ENCODE measurements at places on chromosomes 2 and 18. TPM values are rescaled to one million over a fixed set of nuclear protein-coding genes. Genes with fewer than 3 reads are reported as not detected.
A peak's percentile ranks its signal among the peaks of the same experiment; 100 is the strongest.

DNA sequence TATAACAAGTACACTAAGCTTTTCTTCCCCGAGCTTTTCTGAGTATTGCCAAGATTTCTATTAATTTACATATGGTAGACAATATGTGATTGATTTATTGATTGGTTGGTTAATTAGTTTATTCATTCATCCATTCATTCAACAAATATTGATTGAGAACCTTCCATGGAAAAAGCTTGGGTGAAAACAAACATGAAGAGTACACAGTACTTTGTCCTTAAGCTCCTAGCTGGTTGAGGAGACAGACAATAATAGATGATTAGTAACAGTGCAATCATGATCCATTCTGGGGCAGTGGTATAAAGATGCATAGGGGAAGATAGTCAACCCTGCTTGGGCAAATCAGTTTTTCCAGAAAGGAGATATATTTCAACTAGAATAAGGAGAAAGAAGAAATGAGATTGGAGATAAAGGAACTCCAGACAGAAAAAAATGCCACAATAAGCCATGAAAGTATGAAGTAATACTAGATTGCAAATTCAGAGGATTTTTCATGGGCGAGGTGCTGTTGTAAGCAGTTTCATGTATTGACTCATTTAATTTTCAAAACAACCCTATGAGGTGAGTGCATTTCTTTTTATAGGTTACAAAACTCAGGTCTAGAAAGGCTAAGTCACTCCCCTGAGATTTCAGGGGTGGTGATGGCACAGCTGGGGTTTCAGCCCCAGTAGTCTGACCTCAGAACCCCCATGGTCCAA, 129.5 kb downstream of the RND3 start:
- H3K27me3 ChIP-seq: no peaks in the 10 kb centered on the region
- H3K4me3 ChIP-seq: no peak overlapping the region
- no peaks in the 10 kb centered on the region for H3K4me1 ChIP-seq
- no peaks in the 10 kb centered on the region for H3K36me3 ChIP-seq

- H3K27ac ChIP-seq: no peak overlapping the region
- H3K4me1 ChIP-seq: peaks cover 40% of the 10 kb centered on the region
- no peaks in the 10 kb centered on the region for H3K36me3 ChIP-seq
- H3K4me3 ChIP-seq: no peak overlapping the region
Observed at GRCh38 chr2:41932241-41933045, 115.4 kb upstream of the PKDCC start.

DNA sequence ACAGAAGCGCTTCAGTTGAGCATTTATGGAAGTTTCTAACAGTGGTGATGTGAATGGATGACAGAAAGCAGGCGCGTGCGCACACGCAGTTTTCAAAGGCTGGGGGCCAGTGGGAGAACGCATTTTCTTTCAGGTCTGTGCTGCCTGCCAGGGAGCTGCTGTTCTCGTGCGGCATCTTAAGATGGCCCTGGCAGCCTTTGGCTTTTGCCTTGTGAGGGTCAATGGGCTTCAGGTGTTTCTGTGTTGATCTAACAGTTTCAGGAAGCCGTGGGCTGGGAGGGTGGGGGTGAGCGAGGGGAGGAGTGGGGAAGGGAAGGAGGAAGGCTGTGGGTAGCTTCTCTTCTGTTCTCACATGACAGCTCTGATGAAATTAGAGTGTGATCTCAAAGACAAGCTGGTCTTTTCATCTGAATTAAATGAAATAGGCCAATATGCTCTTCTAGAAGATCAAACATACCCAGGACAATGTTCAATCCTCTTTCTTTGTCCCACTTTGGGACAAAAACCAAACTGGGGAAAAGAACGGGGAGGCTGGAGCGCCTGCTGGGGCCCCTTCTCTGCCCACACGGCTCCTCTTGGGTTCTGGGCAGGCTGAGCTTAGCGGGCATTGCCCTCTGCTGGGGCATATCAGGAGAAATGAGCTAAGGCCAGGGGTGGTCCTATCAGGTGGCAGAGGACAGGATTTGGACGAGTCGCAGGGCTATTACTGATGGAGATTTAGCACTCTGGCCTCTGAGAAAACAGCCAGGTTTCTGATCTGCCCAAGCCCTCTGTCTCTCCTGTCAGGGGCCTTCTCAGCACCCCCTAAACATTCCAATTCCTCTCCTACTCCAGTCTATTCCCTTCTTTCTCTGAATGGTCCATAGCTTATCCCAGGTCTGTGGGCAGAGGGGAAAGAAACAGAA, 126.2 kb upstream of the LGALSL start:
- peaks cover 45% of the 10 kb centered on the region for H3K4me1 ChIP-seq
- no peaks in the 10 kb centered on the region for H3K36me3 ChIP-seq
- DNase-seq: no peak
- H3K27ac ChIP-seq: peak overlapping the region; percentile 59

- H3K36me3 ChIP-seq: no peaks in the 10 kb centered on the region
- no peaks in the 10 kb centered on the region for H3K27me3 ChIP-seq
- H3K27ac ChIP-seq: no peak overlapping the region
- no peaks in the 10 kb centered on the region for H3K4me1 ChIP-seq
Observed at GRCh38 chr18:58580623-58581022, 48.3 kb downstream of the ALPK2 start.

- no peaks in the 10 kb centered on the region for H3K36me3 ChIP-seq
- no peak overlapping the region for H3K27ac ChIP-seq
- DNase-seq: no peak
- H3K4me3 ChIP-seq: no peak overlapping the region
Observed at GRCh38 chr18:78894033-78894305, 85.6 kb upstream of the SALL3 start.

DNA sequence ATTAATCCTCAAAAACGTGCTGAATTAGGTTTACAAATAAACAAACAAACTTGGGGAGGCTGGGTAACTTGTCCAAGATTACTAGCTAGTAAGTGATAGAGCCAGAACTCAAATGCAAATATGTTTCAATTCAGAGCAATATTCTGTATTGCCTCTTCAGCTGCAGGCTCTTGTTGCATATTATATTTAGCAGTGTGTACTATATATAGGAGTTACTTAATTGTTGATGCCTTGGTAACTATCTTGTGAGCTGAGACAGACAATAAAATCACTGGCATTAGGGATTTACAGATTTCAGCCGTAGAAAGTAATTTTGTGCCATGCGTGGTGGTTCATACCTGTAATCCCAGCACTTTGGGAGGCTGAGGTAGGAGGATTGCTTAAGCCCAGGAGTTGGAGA, 10.2 kb upstream of the ANKRD12 start:
- H3K36me3 ChIP-seq: peaks cover 77% of the 10 kb centered on the region
- no peak for DNase-seq
- peaks cover 41% of the 10 kb centered on the region for H3K4me1 ChIP-seq
- no peak overlapping the region for H3K27ac ChIP-seq
- H3K4me3 ChIP-seq: no peak overlapping the region

GRCh38 chr2:69645031-69645431, 1.5 kb upstream of the AAK1 start:
- peaks cover 33% of the 10 kb centered on the region for H3K4me1 ChIP-seq
- H3K4me3 ChIP-seq: peak overlapping the region; percentile 92
- DNase-seq: no peak
- H3K27ac ChIP-seq: peak overlapping the region; percentile 93

- H3K4me1 ChIP-seq: no peaks in the 10 kb centered on the region
- no peak overlapping the region for H3K27ac ChIP-seq
- no peak for DNase-seq
- no peak overlapping the region for H3K4me3 ChIP-seq
Observed at GRCh38 chr18:24293254-24293653, 104.4 kb downstream of the OSBPL1A start.

DNA sequence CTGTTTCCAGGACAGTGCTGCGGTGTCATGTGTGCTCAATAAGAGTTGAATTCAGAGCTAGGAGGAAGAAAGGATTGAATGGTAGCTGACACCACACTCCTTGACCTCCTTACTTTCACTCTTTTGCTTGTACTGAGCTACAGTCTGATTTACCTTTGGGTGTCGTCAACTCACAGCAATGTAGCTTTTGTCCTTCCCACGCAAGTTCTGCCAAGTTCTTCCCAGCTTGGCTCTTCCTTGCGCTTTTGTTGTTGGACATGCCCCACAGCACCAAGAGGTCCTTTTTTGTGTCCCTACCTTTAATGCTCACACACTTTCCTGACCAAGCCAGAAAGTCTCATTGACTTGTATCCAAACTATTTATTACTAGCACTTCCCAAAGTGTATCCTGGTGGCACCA, 38.3 kb upstream of the ITGB6 start:
- H3K27me3 ChIP-seq: no peaks in the 10 kb centered on the region
- no peaks in the 10 kb centered on the region for H3K36me3 ChIP-seq
- H3K27ac ChIP-seq: no peak overlapping the region
- H3K4me1 ChIP-seq: no peaks in the 10 kb centered on the region
- H3K4me3 ChIP-seq: no peak overlapping the region

DNA sequence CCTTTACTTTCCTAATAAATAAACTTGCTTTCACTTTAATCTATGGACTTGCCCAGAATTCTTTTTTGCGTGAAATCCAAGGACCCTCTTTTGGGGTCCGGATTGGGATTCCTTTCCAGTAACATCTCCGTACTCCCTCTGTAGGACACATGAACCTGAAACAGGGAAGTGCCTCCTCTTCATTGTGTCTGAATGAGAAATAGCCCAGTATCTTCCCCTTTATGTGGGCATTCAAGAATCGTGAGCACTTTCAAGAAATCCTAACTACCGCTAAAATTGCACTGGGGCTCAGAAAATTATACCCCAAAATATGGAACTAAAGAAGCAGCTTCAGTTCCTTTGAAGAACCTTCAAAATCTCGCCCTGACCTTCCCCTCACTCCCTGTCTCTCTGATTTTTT, 7.8 kb upstream of the POMC start:
- H3K4me3 ChIP-seq: no peak overlapping the region
- no peak overlapping the region for H3K27ac ChIP-seq
- H3K36me3 ChIP-seq: no peaks in the 10 kb centered on the region
- H3K27me3 ChIP-seq: no peaks in the 10 kb centered on the region
- no peaks in the 10 kb centered on the region for H3K4me1 ChIP-seq

GRCh38 chr18:46274266-46274665, 170.1 kb downstream of the HAUS1 start:
- H3K36me3 ChIP-seq: no peaks in the 10 kb centered on the region
- no peak for DNase-seq
- H3K4me3 ChIP-seq: no peak overlapping the region
- H3K4me1 ChIP-seq: no peaks in the 10 kb centered on the region

- H3K4me3 ChIP-seq: peak overlapping the region; percentile 87
- H3K27ac ChIP-seq: peak overlapping the region; percentile 97
- DNase-seq: peak; percentile 23
Observed at GRCh38 chr2:27891673-27892105, 1.2 kb downstream of the BABAM2 start.

GRCh38 chr18:22844190-22844589, 88.9 kb upstream of the RBBP8 start:
- H3K4me3 ChIP-seq: no peak overlapping the region
- no peak for DNase-seq
- no peaks in the 10 kb centered on the region for H3K27me3 ChIP-seq
- no peak overlapping the region for H3K27ac ChIP-seq
- no peaks in the 10 kb centered on the region for H3K36me3 ChIP-seq

GRCh38 chr2:161420406-161421074, 4.4 kb downstream of the TBR1 start:
- peaks cover 100% of the 10 kb centered on the region for H3K27me3 ChIP-seq
- DNase-seq: no peak
- peaks cover 37% of the 10 kb centered on the region for H3K4me1 ChIP-seq
- H3K27ac ChIP-seq: no peak overlapping the region

- no peaks in the 10 kb centered on the region for H3K36me3 ChIP-seq
- no peaks in the 10 kb centered on the region for H3K4me1 ChIP-seq
- no peaks in the 10 kb centered on the region for H3K27me3 ChIP-seq
- no peak overlapping the region for H3K4me3 ChIP-seq
Observed at GRCh38 chr2:67145851-67146250, 251.3 kb upstream of the ETAA1 start.

GRCh38 chr2:105770149-105770548, 25.4 kb downstream of the NCK2 start:
- no peak overlapping the region for H3K4me3 ChIP-seq
- no peaks in the 10 kb centered on the region for H3K27me3 ChIP-seq
- H3K4me1 ChIP-seq: peaks cover 12% of the 10 kb centered on the region
- no peak for DNase-seq

DNA sequence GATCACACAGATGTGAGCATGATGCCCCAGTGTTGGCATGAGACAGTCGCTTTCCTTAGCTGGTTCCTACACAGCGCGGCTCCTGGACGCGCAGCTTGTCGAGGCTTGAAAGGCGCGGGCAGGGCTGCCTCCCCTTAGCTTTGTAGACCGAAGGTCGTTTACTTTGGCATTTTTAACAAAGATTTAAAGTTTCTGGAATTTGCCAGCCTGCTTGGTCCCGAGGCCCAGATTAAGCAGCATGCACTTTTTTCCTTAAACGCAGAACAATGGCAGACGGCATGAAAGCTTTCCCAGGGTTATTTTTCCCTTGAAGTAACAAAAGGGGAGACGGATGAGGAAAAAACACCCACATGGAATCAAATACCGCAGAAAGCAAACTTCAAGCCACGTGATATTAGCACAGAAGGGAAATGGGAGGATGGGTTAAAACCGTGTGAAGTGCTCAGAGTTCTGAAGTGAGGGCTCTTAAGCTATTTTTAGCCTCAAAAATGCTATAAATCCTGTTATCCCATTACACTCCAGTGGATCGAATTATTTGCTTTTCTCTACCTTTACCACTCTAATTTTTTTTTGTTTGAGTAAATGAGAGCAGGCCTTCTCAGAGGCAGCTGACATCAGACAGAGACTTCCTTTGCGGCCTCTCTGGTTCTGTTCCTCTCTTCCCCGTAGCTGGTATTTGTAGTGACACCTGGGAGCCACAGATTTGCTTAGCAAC, 55.7 kb downstream of the NPAS2 start:
- peak; percentile 73 for DNase-seq
- no peak overlapping the region for H3K4me3 ChIP-seq
- H3K4me1 ChIP-seq: peaks cover 28% of the 10 kb centered on the region
- no peaks in the 10 kb centered on the region for H3K36me3 ChIP-seq

- H3K27me3 ChIP-seq: no peaks in the 10 kb centered on the region
- peaks cover 26% of the 10 kb centered on the region for H3K4me1 ChIP-seq
- H3K36me3 ChIP-seq: no peaks in the 10 kb centered on the region
- peak overlapping the region; percentile 68 for H3K27ac ChIP-seq
- H3K4me3 ChIP-seq: peak overlapping the region; percentile 38
- peak; percentile 64 for DNase-seq
Observed at GRCh38 chr2:177165721-177166711, 46.6 kb upstream of the HNRNPA3 start.

IGFBP2 gene
- total RNA-seq: 180 TPM

MOGAT1 gene
- total RNA-seq: 1.8 TPM

PAIP2B gene
- 14.1 TPM for total RNA-seq

CPS1 gene
- 1.0 TPM for total RNA-seq

PRKAG3 gene
- not detected for total RNA-seq

TSPYL6 gene
- total RNA-seq: not detected
